ENCODE measurements at places on chromosomes 13 and 19.

DNA sequence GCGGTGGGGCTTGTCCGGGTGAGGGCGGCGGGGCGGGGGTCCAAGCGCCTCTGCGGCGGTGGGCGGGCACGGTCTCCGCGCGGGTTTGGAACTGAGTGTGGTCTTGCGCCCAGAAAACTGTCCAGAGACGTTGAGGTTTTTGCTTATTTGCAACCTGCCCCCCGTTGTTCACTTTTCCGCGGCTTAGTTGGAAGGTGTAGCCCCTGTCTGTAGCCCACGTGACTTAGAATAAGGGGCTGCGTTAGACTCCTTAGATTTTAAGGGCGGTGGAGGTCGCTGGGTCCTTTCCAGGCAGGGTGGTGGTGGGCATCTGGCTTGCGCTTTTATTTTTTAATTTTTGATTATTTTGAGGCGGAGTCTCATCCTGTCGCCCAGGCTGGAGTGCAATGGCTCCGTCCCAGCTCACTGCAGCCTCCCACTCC is 748 bp downstream of the RPS15 start:
- no peak for DNase-seq

- no peak for DNase-seq
Observed at GRCh38 chr19:49835562-49835961, 15.4 kb upstream of the PTOV1 start.

DNA sequence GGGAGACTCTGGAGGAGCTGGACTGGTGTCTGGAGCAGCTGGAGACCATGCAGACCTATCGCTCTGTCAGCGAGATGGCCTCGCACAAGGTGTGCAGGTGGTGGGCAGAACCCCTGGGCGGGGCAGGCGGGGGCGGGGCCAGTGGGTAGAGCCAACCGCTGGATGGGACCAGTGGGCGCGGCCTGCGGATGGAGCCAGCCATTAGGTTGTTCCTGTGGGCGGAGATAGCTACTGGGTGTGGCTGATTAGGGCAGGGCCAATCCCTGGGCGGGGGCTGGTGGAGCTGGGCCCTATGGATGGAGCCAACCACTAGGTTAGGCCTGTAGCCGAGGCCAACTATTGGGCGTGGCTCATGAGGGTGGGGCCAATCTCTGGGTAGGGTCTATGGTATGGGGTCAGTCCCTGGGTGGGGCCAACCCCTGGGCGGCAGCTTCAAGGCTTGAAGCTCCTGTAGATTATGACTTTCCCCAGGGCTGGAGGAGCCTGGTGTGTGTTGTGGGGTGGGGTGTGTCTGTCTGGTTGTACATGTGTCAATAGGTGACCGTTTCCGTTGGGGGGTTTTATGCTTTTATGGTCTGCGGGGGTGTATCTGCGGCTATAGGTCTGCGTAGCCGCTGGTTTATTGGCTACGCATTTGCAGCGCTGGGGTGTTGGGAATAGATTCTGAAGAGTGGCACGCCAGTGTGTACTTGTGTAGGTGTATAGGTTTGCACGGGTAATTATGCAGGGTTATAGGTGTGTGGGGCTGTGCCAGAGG is 30.7 kb downstream of the PDE4A start:
- DNase-seq: no peak

DNA sequence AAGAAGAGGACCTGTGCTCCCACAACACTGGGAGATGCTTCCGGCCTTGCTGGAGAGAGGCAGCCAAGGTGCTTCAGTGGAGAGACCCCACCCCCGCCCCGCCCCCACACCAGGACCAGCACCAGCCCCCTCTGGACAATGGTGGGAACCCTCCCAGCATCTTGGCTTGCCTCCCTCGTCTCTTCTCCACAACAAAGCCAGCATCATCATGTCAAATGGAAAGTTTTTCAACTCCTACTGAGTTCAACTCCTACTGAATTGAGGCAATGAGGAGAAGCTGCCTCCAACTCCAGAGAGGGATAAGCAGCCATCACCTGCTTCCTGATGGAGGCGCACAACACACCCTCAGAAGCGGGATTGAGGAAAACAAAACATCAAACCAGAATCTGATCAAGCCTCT is 12.8 kb downstream of the DEDD2 start:
- no peak for DNase-seq

GRCh38 chr13:46884531-46884930 is 12.3 kb downstream of the HTR2A start:
- no peak for DNase-seq

DNA sequence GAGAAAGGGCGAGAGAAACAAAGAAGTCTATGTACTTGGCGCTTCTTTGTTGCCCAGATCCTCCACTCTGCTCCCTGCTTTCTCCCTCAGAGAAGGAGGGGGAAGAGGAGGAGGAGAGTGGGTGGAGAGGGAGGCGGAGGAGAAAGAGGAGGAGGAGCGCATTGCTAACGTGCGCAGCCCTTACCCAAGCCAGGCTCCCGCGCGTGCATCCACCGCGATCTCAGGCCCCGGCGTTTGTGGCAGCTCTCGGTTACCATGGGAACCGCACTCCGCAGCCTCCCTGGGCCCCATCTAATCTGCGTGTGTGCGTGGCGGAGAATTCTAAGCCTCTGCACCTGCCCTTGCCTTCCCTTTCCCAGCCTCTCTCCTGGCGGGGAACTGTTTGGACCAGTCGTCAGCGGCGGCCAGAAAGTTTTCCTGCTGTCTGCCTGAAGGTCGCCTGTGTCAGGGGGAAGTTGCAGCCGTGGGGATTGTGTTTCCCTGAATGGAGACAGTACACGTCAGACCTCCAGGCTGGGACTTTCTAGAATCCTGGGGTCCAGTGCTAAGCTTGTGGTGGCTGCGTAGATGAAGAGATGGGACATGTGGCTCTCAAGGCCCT is at the start of gene ERICH6B:
TSS of gene ERICH6B (minus strand) at position 239 of the 601 bp plus-strand sequence. CDS start 18,734 bp downstream, outside the sequence.
- no peak for DNase-seq

- DNase-seq: peak; percentile 95
Observed at GRCh38 chr19:51799034-51799773, 4.2 kb downstream of the FPR3 start.

GRCh38 chr19:16185768-16186123 is 536 bp downstream of the FAM32A start:
- no peak for DNase-seq

- no peak for DNase-seq
Observed at GRCh38 chr13:62450759-62451158, 1035.1 kb upstream of the PCDH20 start.

DNA sequence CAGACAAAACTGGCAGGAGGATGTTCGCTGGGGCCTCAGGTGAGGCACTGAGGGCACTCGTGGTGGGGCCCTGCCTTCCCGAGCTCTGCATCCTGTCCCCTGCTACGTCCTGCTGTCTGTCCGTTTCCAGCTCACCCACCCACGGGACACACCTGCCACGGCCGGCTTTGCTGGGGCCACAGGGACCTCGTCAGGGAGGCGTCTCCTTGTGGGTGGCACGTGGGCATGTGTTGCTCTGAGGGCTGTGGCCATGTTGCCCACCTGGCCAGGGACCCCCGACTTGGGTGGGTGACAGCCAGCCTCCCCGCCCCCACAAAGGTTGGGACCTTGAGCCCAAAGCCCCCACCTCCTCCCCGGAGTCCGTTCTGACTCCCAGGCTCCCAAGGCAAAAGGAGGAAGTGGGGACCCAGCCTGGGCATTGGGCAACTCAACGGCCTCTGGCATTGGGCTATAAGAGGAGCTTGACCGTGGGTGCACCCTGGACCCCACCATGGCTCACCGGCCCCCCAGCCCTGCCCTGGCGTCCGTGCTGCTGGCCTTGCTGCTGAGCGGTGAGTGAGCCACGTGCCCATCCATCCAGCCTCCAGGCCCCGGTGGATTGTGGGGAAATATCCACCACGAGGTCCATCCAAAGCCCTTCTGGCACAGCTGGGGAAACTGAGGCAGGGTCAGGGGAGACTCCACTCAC is at the start of gene PRTN3:
TSS of gene PRTN3 (plus strand) at position 481 of the 688 bp plus-strand sequence. CDS start at position 491, 10 bp downstream.
- DNase-seq: no peak

- no peak for DNase-seq
Observed at GRCh38 chr13:31115616-31116015, 46.1 kb downstream of the HSPH1 start.

DNA sequence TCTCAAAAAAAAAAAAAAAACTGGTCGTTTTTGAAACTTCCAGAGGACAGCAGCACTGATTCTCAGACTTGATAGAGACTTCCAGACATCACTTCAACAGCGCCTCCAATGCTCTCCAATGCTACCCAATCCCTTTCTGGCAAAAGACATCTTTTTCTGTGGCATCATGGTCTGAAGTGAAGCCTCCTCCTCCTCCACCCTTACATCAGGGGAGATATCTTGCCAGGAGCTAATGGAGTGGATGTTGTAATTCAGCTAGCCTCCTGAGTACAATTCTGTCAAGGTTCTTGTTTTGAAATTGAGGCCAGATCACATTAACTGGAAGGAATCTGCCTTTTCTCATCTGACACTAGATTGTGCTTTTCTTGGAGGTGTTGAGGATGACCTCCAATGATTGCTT is 24.2 kb downstream of the FXYD5 start:
- no peak for DNase-seq

- DNase-seq: no peak
Observed at GRCh38 chr13:32989290-32989667, 26.9 kb upstream of the KL start.
